ENCODE measurements at places on chromosomes 5 and 9.

DNA sequence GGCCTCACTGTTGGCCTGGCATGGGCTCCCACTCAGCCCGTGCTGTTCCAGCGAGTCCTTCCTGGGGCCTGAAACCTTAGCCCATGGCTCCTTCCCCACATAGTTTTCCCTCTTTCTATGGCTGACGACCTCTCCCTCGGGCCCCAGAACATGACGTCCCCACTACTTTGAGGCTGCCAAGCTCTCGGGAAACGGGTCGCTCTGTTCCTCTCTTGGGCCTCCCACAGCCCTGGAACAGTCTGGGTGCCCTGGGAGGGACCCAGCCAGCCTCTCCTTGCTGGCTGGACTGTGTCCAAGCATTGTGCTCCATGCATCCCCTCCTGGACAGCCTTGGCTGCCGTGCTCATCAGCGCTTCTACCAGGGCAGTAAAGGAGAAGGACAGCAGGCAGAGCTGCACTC is 118.3 kb downstream of the SYK start:
- no peak for DNase-seq

GRCh38 chr5:115774684-115775083 is 41.8 kb downstream of the CDO1 start:
- DNase-seq = no peak

DNA sequence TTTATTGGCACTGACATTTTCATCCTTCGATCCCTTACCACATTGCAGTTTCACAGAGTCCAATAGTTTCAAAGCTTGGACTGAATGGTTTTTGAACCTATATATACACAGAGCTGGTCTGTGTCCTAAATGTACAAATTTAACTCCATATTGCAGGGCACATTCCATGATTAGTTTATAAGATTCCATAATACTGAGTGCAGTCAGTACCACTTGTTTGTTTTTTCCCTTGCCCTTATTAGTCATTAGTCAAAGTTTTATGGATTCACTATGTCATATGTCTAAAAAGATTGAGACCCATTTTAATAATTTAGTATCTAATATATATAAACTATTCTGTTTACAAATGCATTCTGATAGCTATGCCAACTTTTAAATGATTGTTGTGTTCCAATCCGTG is 654.8 kb upstream of the MEF2C start:
- no peak for DNase-seq

DNA sequence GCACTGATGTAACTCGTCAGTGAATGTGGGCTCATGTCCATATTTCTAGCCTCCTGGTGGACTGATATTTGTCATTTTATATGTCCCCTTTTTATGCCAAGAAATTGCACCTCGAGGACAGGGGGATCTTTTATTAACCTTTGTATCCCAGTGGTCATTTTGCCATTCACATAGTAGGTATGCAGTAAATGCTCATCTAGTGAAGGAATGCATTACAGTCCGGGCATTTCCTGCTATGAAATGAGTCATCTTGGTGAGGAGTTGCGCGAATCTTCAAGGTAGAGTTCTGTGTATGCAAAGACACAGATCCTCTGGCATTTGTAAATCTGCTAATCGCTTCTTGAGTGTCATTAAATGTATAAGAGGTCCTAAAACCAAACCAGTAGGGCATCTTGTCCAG is 755.5 kb upstream of the ADAMTS16 start:
- DNase-seq = no peak

DNA sequence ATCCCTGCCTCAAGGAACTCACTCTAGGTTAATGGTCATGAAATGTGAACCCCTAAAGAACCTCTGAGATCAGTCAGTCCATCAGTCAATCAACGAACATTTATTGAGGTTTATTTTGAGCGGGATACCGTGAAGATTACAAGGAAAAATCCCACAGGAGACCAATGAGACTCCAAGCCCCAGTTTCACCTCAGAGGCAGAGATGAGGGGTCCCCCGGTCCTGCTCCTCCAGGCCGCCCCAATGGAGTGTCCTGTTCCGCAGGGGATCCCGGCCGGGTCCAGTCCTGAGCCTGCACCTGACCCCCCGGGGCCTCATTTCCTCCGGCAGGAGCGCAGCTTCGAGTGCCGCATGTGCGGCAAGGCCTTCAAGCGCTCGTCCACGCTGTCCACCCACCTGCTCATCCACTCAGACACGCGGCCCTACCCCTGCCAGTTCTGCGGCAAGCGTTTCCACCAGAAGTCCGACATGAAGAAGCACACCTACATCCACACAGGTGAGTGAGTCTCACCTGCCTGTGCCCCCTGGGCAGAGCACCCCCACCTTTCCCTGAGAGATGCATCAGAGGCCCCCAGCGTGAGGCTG is 11.0 kb downstream of the GFI1B start:
- DNase-seq = no peak

DNA sequence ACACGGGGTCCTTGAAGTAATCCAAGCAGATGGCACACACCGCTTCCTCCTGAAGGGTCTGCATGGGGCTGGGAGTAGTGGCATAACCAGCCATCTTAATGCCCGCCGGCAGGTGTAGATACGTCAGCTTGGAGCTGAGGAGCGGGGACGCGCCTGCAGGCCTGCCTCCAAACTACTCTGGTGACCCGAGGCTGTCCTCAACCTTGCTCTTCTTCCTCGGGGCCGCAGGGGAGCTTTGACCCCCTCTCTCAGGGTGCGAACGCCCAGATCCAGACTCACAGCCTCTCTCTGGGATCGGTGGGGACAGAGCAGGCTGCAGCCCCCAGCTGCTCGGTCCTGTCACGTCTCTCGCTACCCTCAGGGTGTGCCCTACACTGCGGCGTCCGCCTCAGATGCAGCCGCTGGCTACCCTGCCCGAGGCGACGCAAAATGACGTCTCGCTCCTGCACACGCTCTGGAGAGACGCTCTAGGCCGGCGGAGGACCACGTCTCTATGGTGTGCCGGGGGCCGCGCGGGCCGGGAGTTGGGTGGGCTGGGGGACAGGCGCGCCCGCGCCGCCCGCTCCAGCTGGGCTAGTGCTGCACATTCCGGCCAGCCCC is at the start of gene TRIM52:
Gene TRIM52 (minus strand): TSS at position 424 of the 600 bp plus-strand sequence. CDS start 330 bp downstream, at position 94.
- peak; percentile 78 for DNase-seq

DNA sequence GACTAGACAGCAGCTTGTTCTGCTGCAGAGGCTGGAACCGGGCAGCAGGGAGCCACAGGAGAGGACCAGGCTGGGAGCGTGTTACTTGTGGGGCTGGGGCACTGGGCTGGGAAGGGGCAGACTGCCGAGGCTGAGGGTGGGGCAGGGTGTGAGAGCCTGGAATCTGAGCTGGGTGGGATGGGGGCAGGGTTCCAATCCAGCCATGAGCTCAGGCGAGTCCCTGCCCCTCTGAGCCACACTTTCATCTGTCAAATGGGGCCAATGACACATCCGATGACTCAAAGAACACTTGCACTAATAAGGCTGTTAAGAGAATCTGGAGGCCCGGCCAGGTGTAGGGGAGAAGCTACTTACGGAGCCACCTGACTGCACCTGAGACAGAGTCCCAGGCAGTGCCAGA is 18.7 kb upstream of the WDR38 start:
- DNase-seq = no peak

DNA sequence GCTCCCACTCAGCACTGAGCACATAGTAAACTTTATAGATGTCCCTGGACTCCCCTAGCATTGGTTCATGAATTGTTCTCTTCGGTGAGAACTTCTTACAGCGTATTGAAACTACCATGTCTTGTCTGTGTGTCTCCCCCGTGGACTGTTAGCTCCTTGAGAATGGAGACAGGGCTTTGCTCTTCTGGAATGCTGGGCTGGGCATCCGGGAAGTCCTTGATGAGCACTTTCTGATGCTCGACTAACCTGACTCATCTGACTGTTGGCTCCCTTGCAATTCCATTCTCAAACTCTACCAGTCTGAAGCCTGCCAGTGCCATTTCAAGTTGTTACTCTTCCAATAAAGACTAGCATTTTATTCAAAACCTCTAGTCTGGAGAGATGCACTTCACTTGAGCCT is 15.0 kb upstream of the PFDN1 start:
- DNase-seq = no peak

DNA sequence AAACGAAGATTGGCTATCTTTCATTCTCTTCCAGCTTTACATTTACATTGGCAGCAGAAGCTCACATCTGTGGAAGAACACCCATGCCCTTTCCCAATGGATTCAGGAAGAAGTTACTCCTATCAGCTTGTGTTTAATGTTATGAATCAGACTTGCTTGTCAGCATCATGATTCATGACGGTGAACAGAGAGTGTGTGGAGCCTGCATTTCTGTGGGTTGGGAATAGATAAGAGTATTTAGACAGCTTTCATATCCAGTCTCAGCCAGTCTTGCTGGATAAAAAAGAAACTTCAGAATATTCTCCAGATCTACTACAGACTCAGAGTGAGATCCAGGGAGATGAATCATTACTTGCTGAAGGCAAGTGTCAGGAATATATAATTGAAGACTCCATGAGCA is 812.9 kb upstream of the ZNF608 start:
- no peak for DNase-seq

GRCh38 chr5:3032513-3032912 is 281.0 kb upstream of the IRX2 start:
- DNase-seq = no peak

DNA sequence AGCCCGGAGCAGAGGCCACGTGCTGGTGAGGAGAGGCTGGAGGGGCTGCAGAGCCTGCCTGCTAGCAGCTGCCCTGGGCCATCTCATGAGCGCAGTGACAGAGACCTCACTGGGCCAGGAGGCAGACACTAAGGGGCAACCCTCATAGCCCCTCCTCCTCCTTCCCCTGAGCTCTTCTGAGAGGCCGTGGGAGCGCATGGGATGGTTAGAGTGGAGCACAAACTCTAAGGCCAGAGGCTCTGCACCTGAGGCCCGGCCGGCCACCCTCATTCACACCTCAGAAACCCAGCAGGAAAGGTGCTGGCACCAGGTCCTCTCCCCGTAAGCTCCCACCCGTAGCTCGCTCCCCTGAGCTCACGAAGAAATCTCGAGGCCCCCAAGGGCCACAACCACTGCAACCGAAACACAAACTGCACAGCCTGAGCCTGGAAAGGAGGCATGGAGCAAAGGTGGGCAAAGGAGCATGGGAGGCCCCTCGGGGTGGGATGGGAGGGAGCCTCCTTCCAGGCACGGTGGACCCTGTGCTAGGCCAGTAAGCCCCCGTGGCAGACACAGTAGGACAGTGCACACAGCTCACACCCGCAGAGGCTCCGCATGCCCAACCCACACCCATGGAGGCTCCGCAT is 17.7 kb downstream of the CAMSAP1 start:
- no peak for DNase-seq

DNA sequence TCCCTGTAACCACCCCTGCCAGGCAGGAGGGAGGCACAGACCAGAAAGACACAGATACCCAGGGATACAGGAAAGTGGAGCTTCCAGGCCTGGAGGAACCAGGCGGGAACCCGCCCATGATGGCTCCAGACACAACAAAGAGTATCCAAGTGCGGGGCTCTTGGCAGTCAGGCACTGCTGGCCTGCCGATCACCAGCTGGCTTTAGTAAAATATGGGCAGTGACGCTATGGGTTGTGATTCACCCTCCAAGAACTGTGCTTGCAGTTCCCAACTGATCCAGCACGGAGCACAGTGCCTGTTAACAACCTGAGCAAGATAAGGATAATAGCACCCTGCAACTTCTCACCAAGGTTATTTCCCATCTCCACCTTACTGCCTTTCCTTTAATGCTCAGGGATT is 463.3 kb downstream of the IRX1 start:
- no peak for DNase-seq

- DNase-seq = no peak
These were observed 13.0 kb upstream of the SARDH start for GRCh38 chr9:133750982-133751649.

DNA sequence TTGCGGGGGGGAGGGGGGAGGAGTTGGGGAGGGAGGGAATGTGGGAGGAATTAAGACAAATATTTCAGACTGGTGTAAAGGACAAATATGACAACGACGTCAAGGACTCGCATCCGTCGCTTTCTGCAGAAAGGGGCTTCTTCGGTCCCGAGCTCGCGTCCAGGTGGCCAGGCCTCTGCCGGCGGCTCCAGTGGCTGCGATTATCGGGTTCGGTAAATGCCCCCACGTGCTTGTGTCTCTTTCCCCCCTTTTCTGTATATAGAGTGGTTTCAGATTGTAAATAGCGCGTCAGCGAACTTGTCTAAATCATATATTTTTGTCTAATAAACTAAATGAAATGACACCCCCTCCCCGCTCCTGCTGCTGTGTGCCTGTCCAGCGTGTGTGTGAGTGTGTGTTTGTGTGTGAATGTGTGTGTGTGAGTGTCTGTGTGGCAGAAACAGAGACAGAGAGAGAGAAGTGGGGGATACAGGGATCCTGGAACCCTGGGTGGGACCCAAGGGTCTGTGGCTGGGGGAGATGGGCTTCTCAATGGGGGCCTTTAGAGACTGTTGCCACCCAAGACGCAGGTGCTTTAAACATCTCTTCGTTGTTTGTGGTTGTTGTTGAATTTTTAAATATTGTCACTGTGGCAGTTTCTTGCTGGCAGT is 5.6 kb downstream of the IRX1 start:
- DNase-seq = no peak

DNA sequence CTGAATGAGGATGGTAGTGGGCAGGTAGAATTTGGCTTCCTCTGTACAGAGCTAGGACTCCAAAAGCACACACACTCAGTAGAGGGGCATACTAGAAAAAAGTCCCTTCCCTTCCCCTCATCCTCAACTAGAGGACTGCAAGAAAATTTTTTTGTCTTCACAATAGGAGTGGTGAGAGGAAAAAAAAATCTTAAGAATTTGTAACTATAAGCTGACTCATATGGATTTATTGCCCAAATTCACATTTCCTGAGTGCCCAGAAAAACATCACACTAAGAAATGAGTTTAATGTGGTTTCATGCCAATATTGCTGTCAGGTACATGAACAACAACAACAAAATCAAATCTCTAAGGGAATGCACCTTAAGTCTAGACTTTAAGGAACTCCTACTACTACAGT is 43.7 kb downstream of the RANBP6 start:
- DNase-seq = no peak

- peak; percentile 53 for DNase-seq
These were observed 4.4 kb downstream of the SLC25A25 start for GRCh38 chr9:128072144-128073021.

DNA sequence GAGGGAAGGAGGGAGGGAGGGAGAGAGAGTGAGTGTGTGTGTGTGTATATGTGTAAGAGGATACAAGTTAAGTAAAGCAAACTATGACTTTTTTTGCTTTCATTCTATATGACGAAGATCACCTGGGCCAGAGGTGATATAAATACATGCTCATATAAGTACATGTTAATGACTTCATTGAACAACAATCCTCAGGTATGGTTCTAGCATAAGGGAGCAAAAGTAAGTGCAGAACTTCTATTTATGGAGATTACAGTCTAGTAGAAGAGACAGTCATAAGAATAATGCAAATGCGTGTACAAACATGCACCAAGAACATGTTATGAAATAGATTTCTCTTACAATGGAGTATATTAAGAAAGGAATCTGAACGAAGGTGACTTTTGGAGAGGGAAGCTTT is 1804.0 kb downstream of the MAT2B start:
- no peak for DNase-seq
